Right lung (tissue), 10 donors: ENCODE measurements at places on chromosomes 2 and 18.

- DNase-seq: no peak
These were observed 94.4 kb upstream of the RBBP8 start for GRCh38 chr18:22838639-22839277.

- DNase-seq: no peak
These were observed 311.2 kb downstream of the LPIN1 start for GRCh38 chr2:12057436-12058166.

DNA sequence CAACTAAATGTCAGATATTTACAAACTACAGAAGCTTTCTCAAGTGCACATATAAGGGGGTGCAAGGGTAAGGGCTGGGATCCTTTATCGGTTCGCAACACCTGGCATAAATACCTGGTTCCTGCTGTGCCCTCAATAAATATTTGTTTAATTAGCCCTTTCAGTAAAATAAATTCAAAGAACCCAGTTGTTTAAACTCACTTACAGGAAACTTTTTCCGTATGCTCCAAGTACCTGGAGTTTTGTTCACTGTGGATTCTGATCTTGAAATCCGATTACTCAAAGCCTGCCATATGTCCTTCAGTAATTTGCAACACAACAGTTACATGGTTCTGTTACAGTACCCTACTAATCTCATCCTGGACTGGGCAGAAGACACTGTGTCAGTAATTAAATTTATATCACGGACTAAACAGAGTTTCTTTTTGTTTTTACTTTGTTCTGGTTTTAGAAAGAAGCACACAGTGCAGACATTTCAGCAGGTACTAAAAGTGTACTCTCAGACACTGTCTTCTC is 36.9 kb downstream of the TBC1D8 start:
- DNase-seq: no peak

DNA sequence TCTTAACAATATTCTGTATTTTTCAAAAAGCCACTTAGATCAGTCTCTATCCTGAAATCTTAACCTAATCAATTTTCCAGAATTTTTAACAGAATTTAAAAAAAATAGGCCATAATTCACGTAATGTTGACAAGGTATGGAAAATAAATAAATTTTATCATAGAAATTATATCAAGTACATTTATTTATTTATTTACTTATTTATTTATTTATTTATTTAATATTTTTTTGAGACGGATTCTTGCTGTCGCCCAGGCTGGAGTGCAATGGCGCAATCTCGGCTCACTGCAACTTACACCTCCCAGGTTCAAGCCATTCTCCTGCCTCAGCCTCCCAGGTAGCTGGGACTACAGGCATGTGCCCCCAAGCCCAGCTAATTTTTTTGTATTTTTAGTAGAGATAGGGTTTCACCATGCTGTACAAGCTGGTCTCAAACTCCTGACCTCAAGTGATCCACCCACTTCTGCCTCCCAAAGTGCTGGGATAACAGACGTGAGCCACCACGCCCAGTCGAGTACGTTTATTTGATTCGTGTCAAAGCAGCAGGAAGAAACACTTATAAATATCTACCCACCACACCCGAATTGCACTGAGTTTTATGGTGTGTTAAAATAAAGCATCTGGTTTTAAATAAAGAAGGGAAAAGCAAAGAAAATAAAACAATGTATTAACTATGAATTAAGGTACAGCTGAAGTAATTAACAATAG is 60.1 kb downstream of the DSC3 start:
- DNase-seq: no peak

DNA sequence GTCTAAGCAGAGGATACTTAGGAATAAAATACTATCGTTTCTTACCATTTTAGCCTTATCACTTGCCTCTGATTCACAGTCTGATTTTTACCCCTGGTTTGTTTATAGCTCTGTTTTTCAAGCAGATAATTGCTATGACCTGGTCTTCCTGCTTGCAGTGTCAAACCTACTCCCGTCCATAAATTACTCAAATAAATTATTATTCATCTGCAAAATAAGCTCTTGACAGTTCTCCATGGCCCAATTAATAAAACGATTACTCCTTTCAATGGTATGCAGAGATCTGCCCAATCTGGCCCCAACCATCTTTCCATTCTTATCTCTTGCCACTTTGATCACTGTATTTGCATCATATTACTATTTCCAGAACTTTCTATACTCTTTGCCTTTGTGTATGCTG is 354.0 kb downstream of the CCDC85A start:
- DNase-seq: no peak

- no peak for DNase-seq
These were observed 310.8 kb upstream of the MGAT5 start for GRCh38 chr2:133943108-133943507.

DNA sequence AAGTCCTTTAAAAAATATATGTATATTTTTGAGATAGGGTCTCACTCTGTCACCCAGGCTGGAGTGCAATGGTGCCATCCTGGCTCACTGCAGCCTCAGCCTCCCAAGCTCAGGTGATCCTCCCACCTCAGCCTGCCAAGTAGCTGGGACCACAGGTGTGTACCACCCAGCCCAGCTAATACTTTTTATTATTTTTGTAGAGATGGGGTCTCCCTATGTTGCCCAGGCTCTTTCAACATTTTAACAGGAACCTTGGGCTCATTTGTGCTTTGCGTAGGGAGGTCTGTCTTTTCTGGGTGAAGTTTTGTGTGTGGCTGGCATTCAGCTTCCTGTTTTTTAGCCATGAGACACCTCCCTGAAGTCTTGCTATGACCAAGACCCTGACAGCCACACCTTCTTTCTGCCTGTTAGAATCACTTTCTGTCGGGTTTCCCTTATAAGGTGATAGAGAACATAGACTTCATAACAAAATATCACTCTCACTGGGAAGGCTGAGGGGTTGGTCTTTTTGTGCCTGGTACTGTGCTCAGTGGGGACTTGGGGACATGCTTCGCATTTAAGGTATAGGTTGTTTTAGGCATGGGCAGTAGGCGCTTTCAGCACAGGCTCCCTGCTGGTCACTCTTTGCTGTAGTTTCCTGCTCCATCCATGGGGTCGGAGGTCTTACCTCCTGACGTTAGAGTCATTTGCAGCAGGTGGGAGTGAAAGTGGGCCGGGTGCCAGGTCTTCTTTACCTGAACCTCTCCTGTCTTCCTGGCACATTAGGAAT is 3.4 kb downstream of the RAB31 start:
- DNase-seq: no peak
